ENCODE measurements at places on chromosomes 16 and 17.

- DNase-seq, result peak; percentile 79
Observed at GRCh38 chr17:6831661-6832263, at the start of gene TEKT1. TSS of gene TEKT1 (minus strand) at chr17:6831729. CDS start at chr17:6830376, 1,353 bp downstream.

GRCh38 chr17:36495076-36495578 lies 8.6 kb downstream of the ZNHIT3 start:
- no peak for DNase-seq

DNA sequence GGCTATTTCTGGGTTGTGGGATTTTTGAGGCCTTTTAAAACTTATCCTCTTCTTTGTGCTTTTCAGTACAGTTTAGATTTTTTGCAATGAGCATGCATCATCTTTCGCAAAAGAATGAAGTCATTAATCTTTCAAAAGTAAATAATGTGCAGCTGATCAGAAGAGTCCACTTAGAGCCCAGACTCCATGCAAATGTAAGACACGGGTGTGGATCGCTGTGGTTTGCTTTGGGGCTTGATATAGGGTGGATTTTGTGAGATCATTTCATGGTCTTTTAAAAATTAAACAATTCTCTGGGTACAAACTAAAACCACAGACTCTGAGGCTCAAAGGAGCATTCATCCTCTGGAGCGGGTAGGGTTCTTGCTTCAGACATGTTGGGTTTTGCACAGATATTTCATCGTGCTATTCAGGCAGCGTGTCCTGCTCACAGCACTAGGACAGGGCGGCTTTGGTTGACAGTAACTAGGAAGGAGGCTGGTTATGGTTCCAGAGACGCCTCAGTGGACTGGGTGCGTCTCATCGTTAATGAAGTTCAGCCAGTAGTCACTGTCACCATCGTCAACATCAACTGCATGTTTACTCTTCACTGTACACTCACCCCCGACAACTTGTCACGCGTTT lies 129.4 kb upstream of the PLCG2 start:
- no peak for DNase-seq

DNA sequence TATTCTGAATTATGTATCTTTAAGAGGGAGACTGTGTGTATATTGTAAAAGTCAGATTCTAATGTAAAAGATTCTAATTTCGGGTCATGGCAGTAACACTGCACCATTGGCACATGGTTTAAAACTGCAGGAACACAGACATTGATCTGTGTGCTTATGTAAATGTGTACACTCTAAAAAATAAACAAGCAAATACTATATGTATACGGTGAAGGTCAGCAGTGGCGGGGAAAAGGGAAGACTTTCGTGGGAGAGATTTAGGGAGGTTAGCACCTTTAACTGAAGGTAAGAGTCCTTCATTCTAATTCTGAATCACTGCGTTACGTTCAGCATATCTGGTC lies 157.8 kb upstream of the FAM20A start:
- no peak for DNase-seq

- DNase-seq, result no peak
Observed at GRCh38 chr17:72353502-72353901, 232.7 kb downstream of the SOX9 start.

DNA sequence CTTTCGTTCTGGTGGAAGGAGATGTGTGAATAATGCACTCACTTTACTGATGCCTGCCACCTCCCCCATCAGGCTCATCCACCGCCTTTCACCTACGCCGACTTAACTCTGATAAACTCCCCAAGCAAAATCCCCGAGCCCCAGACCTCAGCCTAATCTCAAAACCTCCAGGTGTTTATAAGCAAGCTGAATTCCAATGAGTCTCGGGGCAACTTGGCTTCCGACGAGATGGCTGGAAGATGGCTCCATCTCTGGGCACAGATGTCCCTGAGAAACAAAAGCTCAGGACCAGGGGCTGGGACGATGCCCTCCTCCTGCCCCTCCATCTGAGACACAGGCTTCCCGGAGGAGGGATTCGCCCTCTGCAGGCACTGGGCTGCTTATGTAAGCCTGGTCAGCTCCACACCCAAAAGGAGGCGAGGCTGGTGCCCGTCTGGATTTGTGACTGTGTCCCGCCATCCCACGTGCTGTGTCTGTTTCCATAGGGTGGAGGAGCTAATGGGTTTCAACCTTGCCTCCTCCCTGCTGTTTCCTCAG lies 386.4 kb upstream of the TNRC6C start:
- no peak for DNase-seq

DNA sequence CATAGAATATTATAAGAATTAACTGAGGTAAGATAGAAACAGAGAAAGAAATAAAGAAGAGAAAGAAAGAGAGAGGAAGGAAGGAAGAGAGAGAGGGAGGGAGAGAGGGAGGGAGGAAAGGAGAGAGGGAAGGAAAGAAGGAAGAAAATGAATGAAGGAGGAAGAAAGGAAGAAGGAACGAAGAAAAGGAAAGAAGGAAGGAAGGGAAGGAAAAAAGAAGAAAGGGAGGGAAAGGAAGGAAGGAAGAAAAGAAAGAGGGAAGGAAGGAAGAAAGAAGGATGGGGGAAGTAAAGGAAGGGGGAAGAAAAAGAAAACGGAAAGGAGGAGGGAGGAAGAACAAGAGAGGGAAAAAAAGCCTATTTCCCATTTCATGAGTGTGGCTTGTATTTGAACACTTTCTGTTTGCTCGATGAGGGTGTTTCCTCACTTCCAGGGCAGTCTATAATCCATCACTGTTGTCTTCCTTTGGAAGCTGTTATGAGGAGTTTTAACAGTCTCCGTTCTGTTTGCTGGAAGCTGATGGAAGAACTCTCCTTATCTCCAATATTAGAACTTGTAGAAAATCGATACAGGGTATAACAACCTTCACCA lies 402.4 kb downstream of the TMEM114 start:
- no peak for DNase-seq

DNA sequence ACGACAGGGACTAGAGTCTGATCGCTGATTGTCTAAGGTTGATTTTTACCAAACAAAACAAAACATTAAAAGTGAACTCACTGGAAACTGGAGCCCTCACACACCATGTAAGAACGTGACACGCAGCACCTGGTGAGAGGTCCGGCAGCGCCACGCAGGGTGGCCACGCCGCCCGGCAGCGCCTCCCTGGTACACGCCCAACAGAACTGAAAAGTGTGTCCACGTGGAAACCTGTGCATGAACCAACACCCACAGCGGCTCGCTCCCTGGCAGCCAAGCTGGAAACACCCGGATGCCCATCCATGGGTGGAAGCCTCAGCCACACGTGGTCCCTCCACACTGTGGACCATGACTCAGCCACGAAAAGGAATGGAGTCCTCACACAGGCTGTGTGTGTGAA lies 9.1 kb downstream of the GALNS start:
- DNase-seq, result no peak

DNA sequence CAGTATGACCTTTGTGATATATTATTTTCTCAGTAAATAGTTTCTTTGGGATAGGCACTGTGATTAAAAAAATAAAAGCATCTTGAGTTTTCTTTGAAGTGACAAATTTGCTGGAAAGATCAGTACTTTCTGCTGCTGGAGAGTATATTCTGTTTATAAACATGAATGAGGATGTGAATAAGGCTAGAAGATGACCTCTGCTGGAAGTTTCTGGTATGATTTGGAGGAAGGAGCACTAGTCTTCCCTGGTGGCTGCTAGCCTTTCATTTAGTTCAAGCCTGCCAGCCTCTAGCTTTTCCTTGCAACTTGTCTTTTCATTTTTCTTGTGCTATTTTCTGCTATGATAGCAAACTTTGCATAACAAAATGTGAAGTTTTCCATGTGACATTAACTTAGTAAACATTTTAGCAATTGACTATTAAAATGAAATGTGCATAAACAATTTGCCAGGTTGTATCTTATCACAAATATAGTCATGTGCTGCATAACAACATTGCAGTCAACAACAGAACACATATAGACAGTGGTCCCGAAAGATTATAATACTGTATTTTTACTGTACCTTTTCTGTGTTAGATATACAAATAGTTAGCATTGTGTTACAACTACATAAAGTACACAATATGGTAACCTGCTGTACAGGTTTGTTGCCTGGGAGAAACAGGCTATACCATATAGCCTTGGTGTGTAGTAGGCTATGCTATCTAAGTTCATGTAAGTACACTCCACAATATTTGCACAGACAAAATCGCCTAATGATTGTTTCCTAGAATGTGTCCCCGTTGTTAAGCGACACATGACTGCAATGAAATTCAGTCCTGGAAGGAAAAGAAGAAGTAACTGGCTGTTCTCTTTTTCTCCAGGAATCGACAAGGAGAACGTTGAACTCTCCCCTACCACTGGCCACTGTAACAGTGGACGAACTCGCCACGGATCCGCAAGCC lies 18.1 kb upstream of the RAB11FIP4 start:
- DNase-seq, result peak; percentile 76

GRCh38 chr17:65058146-65058545 lies 1.6 kb upstream of the GNA13 start:
- DNase-seq, result no peak

GRCh38 chr17:32859857-32860525 lies 16.9 kb downstream of the MYO1D start:
- DNase-seq, result peak; percentile 38

DNA sequence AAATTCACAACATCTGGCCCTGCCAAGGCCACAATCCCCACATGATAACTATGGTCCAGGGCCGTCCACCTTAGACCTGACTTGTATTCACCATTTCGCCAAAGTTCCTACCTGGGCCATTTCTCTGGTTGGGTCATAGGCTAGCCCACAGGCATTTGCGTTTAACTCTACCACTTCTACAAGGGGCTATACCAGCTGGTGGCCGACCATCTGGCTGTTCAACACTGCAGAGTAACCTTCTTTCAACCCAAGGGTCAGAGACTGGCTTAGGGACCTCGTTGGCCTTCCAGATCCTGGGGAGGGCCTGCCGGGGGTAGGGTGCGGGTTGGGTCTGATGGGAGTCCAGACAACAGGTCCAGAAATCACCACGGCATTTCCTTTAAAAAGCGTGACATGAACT lies 242.3 kb upstream of the C16orf82 start:
- no peak for DNase-seq

DNA sequence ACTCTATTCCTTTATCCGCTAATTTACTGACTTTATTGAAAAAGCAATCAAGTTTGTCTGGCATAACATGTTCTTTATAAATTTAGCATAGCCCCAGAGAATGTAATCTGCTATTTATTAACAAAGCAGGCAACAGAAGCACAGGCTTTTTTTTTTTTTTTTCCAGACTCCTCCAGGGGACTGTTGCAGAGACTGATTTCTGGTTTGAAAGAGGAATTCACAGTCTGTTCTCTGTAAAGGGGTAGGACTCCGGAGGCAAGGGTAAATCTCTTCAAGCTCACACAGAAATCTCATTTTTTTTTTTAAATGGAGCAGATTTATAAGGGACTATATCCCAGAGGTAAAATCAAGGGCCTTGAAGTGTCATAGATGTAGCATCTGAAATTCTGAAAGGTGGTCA lies 1386.5 kb upstream of the CDH8 start:
- DNase-seq, result no peak

DNA sequence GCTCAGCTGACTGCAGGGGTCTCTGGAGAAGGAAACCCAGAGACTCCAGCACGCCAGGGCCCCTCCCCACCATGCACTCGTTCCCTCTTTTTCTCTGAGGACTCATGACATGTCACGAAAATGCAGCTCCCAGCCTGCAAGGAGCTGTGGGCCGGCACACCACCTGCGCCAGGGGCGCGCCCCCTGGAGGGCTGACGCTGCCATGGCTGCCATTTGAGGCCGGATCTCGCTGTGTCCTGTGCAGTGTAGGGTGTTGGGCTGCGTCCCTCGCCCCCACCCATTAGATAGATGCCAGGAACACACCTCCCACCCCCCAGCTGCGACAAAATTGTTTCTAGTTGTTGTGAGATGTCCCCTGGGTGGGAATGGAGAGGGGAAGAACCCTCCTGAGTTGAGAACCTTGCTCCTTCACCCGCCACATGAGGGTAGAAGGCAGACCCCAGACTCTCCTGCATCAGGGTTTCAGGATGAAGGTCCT lies 8.2 kb downstream of the SYNGR2 start:
- peak; percentile 80 for DNase-seq

- no peak for DNase-seq
Observed at GRCh38 chr16:85216522-85217375, 104.5 kb upstream of the CIBAR2 start.

- no peak for DNase-seq
Observed at GRCh38 chr16:31477220-31478216, 5.4 kb upstream of the SLC5A2 start.

GRCh38 chr16:89864527-89864820 lies 8.9 kb upstream of the TCF25 start:
- DNase-seq, result peak; percentile 48

DNA sequence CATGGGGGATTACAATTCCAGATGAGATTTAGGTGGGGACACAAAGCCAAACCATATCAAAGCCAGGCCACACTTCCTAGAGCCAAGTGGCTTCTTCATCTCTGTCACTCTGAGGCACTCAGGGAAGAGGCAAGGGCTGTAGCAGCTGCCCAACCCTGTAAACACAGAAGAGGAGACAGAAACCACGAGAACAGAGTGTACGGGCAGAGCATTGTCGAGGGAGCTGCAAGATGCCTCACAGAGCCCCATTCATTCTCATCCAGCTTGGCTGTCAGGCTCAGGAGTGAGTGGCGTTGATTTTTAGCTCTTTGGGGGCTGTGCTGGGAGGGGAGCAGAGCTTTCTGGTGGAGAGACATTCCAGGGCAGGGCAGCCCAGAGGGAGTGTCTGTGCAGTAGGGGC lies 117.2 kb upstream of the SALL1 start:
- no peak for DNase-seq

GRCh38 chr17:64728041-64728695 lies 66.1 kb upstream of the SMURF2 start:
- DNase-seq, result no peak

GRCh38 chr17:36544307-36545076 lies at the start of gene GGNBP2:
TSS of gene GGNBP2 (plus strand) at chr17:36544919. CDS start at chr17:36545725, 806 bp downstream.
- DNase-seq, result peak; percentile 93

- DNase-seq, result no peak
Observed at GRCh38 chr16:88541831-88542616, 28.2 kb upstream of the ZC3H18 start.

- no peak for DNase-seq
Observed at GRCh38 chr16:46991729-46992704, 18.5 kb upstream of the DNAJA2 start.
